ENCODE measurements at places on chromosomes 6 and 20.

- DNase-seq: no peak
Observed at GRCh38 chr6:38302081-38302480, 337.6 kb downstream of the BTBD9 start.

GRCh38 chr6:2165286-2165685 lies 80.1 kb downstream of the GMDS start:
- DNase-seq: no peak

- no peak for DNase-seq
Observed at GRCh38 chr6:85449388-85449817, 480 bp upstream of the NT5E start.

DNA sequence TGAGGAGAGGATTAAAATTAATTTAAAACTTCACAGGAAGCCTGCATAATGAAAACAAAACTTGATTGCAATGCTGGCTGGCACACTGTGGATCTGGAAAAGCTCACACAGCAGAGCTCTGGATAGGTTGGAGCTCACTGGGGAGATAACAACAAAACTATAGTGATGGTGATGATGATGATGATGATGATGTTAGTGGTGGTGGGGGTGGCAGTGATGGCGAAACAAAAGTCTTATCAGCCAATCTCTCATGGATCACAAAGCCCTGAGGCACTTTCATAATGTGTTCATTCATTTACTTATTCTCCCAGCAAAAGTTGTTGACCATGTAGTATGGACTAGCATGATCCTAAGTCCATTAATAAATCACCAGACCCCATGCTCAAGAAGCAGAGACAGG lies 152.0 kb downstream of the MBOAT1 start:
- no peak for DNase-seq

- DNase-seq: no peak
Observed at GRCh38 chr6:111114482-111114881, 27.2 kb downstream of the SLC16A10 start.

GRCh38 chr6:48080227-48081009 lies 30.6 kb downstream of the PTCHD4 start:
- no peak for DNase-seq

GRCh38 chr6:113735491-113735890 lies 121.7 kb upstream of the MARCKS start:
- DNase-seq: peak; percentile 28

- DNase-seq: no peak
Observed at GRCh38 chr6:89313006-89313405, 2.1 kb downstream of the GABRR2 start.

DNA sequence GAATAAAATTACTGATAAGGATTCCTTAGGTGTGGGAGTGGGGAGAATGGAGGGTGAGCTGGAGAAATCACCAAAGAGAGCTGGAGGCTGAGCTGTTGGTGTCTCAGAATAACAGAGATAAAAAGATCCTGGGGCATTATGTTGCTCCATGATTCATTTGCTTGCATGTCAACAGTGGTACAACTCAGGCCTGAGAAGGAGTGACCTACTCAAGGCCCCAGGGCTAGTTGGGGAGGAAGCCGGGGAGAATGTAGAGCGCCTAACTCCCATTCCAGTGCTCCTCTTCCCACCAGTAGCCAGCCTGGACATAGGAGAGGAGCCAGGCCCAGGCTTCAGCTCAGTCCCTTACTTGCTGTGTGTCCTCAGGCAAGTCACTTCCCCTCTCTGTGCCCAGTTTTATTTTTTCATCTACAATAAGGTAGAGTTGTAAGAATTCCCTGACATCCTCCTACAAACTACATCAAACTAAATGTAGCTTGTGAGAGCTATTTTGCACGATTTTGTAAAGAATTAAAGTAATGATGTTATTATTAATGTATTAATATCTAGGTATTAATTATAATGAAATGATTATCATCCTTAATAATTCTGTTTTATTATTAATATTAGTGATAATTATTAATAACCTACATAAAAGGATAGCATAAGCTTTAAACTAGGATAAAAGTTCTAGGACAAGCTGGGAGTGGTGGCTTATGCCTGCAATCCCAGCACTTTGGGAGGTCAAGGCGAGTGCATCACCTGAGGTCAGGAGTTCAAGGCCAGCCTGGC lies 250.9 kb upstream of the SULF2 start:
- DNase-seq: no peak

GRCh38 chr20:19049514-19049913 lies 162.9 kb upstream of the SLC24A3 start:
- no peak for DNase-seq

DNA sequence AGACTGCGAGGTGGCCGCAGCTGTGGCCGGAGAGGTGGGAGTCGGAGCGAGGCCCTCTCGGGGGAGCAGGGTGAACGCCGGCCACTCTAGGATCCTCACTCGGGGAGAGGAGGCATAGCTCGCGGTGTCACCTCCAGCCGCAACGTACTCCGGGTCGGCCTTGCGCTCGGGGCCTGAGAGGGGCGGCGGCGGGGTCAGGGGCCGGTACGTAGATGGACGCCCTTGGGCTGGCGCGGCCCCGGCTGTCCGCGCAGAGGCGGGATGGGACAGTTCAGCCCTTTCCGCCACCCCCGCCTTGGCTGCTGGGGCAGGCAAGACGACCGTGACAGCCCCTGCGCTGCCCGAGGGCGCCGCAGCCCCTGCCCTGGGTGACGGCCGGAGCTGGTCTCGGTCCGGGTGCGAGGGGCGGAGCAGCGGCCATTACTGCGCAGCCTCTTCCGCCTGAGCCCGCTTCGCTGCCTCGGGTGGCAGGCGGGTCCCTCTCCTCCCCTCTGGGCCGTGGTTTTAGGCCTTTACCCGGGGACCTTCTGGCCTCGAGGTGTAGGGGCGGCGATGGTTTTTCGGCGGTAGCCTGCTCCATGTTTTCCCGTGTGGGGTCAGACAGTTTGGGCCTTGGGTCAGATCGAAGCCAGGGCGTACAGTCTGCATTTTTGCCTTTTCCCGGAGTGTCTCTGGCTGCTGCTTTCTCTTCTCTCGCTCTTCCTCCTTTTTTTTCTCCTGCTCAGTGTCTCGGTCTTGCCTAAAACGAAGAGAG lies 405 bp downstream of the RNF146 start:
- DNase-seq: peak; percentile 86

DNA sequence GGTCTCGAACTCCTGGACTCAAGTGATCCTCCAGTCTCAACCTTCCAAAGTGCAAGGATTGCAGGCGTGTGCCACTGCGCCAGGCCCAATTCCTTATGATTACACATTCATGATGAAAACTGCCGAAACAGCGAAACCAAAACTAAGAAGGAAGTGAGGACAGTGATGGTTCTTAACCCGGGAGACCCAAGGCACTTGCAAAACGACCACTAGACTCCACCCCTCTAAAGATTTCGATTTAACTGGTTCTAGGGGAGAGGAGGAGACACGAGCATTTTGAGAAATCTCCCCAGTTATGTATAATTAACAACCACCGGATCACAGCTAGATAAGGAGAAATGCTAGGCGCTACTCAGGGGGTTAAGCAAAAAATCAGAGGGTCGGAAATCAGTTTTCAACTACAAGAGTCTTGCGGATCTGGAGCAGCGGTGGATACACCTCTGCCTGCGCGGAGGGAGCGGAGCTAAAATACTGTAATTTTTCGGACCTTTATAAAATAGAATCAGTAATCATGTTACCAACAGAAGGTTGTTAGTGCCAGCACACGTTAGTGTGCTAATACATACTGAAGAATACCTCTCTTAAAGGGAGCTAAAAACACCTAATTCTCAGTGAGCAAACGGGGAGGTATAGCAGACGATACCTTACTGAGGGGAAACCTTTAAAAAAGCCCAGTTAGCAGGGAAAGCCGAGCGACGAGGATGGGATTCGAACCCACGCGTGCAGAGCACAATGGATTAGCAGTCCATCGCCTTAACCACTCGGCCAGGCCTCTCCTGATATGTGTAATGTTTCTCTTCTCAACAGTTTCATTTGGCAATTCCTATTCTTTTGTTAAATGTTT lies 60.0 kb upstream of the BTN3A2 start:
- peak; percentile 98 for DNase-seq

DNA sequence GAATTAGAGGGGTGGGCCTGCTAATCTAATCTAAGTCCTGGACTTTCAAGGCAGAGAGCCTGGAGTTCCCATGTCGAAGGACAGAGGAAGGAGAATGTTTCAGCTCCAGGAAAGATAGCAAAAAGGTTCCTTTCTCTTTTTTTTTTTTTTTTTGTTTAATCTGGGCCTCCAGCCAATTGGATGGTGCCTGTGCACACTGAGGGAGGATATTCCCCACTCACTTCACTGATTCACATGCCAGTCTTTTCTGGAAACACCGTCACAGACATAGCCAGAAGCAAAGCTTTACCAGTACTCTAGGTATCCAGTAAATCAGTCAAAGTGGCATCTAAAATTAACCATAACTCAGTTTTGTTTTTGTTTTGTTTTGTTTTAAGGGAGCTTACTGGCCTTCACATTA lies 721.1 kb downstream of the TENT5A start:
- DNase-seq: no peak

DNA sequence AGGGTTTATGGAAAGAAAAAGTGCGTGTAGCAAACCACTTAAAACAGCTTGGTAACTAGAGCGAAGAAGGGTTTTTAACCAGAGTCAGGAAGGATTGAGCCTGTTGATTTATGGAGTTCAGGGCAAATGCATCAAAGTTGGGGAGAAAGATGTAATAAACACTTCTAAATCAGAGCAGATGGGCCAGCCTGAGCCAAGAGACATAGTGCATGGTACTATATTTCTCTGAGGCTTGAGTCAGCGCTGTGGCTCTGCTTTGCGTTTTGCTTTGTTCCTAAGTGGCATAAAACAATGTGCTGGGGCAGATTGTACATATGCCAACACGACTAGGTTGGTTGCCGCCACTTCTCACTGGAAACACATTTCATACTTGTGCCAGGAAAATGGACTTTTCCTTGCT lies 111.3 kb downstream of the BCKDHB start:
- no peak for DNase-seq

- no peak for DNase-seq
Observed at GRCh38 chr6:1873781-1874180, 264.1 kb downstream of the FOXC1 start.

- no peak for DNase-seq
Observed at GRCh38 chr6:98033617-98034016, 750.6 kb upstream of the MMS22L start.

DNA sequence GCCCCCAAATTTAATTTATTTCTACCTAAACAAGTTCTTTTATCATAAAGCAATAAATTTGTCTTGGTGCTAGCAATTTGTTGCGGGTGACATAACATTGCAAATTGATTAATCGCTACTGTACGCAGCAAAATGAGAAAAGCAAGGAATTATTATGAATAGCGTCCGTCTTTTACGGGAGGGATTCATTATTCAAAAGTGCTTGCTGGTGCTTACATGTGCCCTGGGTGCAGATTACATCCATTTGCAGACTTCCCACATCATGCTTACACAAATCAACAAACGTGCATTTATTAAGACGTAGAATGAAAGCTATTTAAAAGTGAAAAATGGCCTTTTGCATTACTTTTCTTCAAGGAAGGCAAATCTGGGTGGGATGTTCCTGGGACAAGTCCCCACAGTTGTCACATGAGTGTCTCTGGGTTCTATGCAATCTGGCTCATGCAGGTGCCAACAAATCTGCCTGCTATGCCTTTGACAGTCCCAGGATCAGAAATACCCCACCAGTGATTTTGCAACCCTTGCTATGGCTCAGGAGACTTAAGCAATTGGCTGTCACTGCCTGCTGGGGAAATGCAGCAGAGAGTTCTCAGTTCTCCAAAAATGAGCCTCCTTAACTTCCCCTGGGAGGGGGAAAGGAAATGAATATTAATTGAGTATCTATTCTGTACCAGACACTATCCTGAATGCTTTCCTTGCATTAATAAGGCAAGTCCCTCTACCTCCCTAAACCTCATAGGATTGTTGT lies 30.1 kb upstream of the MAFB start:
- DNase-seq: no peak

- no peak for DNase-seq
Observed at GRCh38 chr20:46963196-46963529, 68.5 kb downstream of the EYA2 start.

DNA sequence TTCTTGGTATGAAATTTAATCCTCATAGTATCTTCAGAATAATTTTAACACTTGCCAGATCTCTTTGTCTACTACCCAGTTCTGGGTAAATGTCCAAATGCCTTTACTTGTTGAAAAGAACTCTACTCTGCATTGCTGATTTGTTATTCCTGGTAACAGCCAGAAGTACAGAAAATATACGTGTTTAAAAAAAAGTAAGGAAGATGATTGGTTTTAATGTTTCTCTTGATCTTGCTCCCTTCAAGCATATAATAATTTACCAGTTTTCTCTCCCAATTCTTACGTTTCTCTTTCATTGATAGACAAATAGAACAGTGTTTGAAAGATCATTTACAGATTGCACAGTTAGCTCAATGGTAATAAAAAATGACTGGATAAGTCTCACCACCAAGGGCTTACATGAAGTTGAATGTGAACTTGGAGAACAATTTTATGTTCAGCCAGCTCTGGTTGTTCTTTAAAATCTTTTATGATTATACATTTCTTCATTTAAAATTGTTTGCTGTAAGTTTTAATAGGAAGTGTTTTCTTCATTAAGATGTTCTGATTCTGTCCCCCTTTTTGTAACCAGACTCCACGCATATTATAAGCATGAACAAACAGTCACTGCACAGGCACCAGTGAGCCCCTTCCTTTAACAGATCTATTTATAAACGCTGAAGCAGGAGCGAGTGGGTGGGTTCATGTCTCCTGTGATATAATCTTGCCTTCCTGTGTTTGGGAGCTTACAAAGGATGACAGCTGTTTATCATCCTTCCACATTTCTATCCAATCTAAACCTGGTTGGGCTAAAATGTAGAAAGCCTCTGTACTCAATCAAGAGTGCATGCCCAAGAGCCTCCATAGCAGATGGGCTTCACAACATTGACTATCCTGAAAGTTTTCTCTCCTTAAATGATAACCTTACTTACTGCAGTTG lies 299.5 kb downstream of the PRL start:
- peak; percentile 33 for DNase-seq

- DNase-seq: no peak
Observed at GRCh38 chr6:35275744-35276260, 16.3 kb downstream of the ZNF76 start.

- peak; percentile 59 for DNase-seq
Observed at GRCh38 chr6:31948753-31949413, 3.0 kb downstream of the CFB start.

DNA sequence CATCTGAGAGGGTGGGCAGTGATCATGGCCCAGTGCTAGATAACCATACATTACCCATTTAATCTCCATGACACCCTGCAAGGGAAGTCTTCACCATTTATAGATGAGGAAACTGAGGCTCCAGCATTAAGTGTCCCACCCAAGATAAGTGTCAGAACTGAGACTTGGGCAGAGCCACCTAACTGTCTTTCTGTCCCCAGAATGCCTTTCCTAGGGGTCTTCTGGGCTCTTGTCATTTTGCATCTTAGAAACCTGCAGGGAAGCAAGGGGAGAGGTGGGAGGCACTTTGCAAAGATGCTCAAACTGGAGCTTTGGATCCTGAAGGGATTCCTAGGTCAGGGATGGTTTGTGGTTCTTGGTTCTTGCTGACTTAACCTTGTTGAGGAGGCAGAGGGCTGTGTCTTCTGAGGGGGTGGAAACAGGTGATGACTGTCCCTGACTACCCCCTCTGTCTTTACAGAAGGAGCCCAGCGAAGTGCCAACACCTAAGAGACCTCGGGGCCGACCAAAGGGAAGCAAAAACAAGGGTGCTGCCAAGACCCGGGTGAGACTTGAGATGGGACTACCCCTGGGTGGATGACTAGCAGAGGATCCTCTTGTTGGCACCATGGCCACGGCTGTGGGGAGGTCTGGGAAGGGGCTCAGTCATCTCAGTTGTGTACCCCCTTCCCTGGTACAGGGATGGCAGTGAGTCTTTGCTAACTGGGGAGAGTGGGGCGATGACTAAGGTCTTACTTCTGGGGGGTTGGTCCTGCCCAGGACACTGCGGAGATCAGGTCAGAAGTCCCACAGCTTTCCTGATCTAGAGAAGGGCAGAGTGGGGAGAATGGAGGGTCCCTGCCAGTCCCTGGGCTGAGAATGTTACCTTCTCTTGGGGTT lies 5.8 kb downstream of the HMGA1 start:
- DNase-seq: no peak
